Activated CD4-positive, CD25-positive, alpha-beta regulatory T cell treated with anti-CD3 and anti-CD28 coated beads, Interleukin-2, amount 50 U/mL, for 72 hours (primary cell): ENCODE measurements at places on chromosomes 7 and 10.

DNA sequence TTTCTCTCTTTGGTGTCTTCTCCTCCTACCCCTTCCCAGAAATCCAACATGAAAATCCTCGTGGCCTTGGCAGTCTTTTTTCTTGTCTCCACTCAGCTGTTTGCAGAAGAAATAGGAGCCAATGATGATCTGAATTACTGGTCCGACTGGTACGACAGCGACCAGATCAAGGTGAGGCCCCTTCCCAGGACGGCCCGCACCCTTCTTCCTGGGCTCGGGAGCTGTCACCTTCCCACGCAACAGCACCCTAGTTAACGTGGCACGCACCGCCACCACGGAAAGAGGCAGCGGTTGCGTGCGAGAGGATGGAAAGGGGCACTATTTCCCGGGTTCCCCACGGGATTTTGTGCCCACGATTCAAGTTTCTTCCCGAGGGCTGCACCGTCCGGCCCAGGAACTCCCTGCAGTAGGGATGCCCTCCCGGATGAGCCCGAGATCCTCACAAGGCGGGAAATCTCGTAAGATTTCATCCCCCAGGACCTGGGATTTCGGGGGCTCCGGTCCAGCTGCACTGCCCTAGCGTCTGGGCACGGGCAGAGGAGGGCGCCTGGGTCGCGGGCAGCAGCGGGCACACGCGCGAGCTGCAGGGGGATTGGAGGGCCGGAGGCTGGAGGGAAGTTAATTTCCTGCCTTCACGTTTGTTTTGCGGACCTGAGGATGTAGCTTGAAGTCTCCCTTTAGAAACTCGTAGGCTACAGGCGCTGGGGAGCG, 834 bp downstream of the TAC1 start:
- no peak for DNase-seq

- DNase-seq, result no peak
Measured at GRCh38 chr10:89256340-89256739, 4.8 kb upstream of the LIPA start.

- DNase-seq, result no peak
Measured at GRCh38 chr10:72285972-72286521, 12.3 kb downstream of the DDIT4 start.

GRCh38 chr10:22623633-22624253, 90.6 kb downstream of the PIP4K2A start:
- DNase-seq, result no peak

DNA sequence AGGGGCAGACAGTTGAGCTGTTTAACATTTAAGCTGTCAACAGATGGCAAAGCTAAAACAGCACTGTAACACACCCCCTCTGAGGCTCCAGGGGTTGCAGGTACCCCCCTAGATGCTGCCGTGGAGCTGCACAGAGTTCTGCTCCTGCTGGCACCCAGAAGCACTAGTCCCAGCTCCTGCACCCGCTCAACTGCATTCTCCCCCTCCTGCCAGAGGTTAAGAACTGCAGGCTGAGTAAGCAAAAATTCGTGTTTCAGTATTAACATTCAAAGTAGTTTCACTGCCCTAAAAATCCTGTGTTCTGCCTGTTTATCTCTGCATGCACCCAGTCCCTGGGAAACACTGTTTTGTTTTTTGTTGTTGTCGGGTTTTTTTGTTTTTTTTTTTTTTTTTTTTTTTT, 790.8 kb upstream of the KCND2 start:
- no peak for DNase-seq
